ENCODE measurements at places on chromosomes 5 and 9.
A peak's percentile ranks its signal among the peaks of the same experiment; 100 is the strongest.

DNA sequence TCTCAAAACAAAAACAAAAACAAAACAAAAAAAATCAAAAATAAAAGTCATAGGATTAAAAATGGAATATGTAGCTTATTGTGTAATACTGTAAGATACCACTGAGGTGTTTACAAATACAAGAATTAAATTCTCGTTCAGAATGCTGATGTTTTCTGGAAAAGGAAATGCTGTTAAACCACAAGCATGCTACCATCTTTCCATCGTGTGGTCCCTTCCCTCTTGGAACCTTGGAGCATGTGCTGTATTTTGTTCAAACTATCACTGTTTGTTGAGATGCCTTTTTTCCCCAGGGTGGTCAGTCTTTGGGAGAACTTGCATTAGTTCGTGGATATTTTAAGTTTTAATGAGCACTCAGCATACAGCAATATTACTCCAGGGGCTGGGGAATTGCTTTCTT, 39.7 kb downstream of the SUB1 start:
- no peak for DNase-seq

DNA sequence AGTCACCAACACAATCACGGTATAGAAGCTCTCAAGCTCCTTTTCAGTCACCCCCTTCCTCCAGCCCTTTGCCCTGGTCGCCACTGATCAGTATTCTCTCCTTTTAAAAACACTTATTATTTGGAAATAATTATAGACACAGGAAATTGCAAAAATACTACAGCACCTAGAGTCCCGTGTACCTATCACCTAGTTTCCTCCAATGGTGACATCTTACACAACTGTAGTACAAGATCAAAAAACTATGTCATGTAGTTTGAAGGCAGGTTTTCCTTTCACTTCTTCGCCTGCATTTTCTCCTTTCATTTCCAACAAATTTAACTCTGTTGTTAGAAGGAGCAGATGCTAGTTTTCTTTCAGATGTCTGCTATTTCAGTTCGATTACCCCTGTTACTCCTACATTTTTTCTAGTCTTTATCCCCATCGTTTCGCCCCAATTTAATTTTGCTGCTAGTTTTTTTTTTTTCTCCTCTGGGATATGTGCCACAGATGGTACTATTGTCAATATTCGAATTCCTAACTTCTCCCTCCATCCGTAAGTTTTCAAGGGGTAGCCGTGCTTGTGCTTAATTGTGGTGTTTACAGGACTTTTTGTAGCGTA, 612 bp upstream of the ATG10 start:
- no peak for DNase-seq

GRCh38 chr9:20244271-20244670, 378.0 kb downstream of the MLLT3 start:
- DNase-seq, result no peak

DNA sequence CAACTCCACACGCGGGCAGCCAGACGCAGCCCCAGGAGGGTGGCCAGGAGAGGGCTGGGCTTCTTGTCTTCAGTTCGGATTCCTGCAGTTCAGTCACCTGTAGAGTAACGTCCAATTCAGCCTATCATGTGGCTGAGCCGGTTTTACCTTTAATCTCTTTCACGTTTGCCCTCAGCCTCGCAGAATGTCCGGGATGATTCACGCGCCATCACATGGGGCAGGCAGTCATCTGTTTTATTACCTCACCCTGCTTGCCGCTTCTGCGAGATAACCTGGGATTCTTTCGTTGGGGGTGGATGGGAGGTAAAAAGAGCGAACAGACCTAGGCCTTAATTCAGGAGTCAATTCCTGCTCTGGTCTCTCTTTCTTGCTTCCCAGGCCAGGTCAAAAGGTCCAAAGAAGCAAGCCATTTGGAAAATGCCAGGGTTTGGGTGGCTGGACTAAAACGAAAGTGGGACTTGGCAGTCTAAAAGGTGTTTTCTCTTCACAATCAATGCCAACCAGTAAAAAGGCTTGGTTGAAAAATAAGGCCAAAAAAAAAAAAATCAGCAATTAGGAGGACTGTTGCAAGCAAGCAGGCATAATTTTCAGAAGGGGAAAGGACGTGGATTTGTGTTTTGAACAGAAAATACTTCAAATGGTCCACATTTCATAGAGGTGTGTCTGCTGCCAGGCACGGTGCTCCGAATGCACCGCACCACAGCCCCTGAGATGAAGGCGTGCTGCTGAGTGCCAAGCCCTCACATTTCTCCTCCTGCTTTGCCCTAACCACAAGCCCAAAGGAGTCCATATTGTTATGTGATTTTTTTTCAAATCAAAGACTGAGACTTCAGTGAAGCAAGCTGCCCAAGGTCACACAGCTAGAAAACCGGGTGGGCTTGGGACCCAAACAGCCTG, 2.8 kb upstream of the WWC1 start:
- no peak for DNase-seq

GRCh38 chr9:107539427-107540163, 50.0 kb upstream of the KLF4 start:
- DNase-seq, result no peak

DNA sequence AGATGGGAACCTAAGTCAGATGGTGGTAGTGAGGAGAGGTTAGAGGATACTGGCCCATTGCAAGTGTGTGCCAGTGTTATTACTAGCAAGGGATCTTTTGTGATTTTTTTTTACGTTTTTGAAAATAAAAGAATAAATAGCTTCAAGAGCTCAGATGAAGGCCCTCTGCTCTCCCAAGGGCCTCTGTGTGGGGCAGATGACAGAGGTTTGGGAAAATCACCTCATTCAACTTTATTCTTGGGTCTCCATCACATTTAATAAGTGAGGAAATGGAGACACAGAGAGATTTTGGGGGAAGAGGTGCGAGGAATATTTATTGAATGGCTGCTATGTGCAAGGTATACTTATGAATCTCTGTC, 10.1 kb upstream of the TRAF1 start:
- no peak for DNase-seq

DNA sequence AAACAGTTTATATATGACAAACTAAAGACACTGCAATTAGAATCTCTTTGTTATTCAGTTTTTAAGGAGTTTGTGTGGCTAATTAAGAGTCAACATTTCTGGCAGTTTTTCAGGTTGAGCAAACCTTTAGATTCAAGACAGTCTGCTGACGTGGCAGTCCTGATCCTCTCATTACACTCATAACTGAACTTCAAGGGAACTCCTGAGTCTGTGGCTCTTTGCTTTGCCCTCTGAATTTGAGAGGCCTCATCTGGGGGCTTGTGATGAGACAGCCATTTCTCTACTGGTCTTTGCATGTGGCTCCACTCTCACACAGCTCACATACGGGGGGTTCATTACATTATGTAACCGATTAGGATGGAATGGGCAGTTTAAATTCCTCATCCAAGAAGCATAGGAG, 182.9 kb upstream of the MEF2C start:
- DNase-seq, result no peak

GRCh38 chr9:121213136-121213806, 11.6 kb upstream of the RAB14 start:
- DNase-seq, result peak; percentile 5

- DNase-seq, result no peak
Measured at GRCh38 chr5:149037817-149038216, 25.0 kb downstream of the SH3TC2 start.

DNA sequence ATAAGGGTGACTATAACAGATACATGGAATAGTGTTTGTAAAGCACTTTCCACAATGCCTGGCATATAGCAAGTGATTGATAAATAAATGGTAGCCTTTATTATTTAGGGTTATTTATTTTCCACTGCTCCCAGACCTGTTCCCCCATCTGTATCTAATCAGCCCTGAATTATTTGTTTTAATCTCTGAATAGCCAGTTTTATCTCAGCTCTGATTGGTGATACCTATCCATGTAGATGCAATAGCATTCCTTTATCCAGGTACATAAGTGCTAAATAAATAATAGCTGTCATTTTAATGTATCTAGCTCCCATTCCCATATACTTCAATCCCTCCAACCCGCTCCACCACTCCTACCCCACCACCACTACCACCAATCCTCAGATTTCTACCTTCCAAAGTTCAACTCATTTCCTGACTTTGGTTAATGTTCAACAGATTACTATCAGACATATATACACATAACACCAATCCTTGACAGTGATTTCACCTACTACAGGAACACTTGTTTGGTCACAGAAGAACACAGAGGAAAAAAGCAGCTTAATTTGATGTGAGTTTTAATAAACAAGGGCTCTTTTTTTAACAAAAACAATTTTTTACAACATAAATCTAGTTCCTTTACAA, 14.0 kb downstream of the PRKAA1 start:
- no peak for DNase-seq

DNA sequence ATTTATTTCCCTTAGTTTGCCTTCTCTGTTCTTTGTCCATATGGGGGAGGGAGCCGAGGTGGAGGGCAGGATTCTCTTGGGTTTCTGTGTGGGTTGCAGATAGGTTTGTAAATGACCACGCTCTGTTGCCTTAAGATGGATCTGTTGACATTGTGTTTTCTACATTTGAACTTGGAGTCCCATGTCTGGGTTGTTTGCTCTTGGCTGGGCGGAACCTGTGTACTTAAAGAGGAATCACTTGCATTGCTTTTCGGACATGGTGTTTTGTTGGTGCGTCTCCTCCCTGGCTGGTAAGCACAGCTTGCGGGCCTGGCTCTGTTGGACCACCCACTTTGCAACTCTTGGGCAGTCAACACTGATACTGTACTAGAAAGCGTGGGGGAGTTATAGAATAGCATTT, 45.9 kb downstream of the EHMT1 start:
- no peak for DNase-seq

DNA sequence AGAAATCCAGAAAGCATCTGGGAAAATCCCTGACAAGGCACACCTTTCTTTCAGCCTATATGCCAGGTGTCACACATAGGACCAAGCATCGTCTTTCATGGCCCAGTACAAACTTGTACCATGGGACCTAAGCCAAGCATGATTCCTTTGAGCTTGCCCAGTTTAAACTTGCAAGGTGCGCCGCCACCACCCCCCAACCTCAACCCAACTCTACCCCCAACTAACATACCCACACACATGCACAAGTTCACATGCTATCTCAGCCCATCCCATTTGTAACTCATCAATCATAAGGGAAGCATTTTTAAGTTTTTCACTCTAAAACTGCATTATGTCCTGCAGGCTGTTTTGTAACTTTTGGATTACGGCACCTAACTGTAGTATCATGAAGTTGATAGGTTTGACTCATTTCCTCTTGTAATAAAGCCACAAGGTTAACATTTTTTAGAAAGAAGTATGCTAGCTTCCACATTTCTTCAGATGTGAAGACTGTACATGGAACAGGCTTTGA, 145.9 kb upstream of the FST start:
- no peak for DNase-seq

- DNase-seq, result no peak
Measured at GRCh38 chr5:3122216-3122615, 370.7 kb upstream of the IRX2 start.

- no peak for DNase-seq
Measured at GRCh38 chr5:26757941-26758340, 280.4 kb downstream of the CDH9 start.

DNA sequence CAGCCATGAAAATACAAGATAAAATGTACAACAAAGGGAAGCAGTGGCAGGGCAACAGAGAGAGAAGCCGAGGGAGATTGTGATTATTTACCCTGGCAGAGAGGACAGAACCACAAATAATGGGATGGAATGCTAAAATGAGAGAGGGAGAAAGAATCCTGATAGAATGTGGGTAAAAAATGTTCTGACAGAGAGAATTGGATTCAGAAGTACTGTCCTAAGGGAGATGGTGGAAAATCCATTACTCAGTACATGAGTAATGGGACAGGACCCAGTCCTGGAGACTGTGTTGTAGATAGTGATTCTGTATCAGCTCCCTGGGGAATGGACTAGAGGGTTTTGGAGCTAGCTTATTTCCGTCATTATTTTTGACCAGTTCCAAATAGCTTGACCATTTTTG, 831.5 kb downstream of the MAT2B start:
- no peak for DNase-seq

DNA sequence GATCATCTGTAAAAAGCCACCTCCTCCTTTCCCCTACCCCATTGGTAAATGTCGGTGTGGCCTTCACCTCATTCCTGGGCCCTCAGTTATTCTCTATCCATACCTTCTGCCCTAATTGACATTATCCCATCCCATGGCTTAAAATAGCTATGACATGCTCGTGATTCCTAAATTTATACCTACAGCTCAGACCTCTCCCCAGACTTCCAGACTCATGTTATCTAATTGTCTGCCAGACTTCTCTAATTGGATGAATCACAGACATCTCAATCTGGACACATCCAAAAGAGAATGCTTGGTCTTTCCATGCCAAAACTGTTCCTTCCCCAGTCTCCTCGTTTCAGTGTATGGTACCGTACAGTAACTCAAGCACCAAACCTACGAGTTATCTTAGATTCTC, 113.0 kb upstream of the GPR151 start:
- DNase-seq, result no peak

DNA sequence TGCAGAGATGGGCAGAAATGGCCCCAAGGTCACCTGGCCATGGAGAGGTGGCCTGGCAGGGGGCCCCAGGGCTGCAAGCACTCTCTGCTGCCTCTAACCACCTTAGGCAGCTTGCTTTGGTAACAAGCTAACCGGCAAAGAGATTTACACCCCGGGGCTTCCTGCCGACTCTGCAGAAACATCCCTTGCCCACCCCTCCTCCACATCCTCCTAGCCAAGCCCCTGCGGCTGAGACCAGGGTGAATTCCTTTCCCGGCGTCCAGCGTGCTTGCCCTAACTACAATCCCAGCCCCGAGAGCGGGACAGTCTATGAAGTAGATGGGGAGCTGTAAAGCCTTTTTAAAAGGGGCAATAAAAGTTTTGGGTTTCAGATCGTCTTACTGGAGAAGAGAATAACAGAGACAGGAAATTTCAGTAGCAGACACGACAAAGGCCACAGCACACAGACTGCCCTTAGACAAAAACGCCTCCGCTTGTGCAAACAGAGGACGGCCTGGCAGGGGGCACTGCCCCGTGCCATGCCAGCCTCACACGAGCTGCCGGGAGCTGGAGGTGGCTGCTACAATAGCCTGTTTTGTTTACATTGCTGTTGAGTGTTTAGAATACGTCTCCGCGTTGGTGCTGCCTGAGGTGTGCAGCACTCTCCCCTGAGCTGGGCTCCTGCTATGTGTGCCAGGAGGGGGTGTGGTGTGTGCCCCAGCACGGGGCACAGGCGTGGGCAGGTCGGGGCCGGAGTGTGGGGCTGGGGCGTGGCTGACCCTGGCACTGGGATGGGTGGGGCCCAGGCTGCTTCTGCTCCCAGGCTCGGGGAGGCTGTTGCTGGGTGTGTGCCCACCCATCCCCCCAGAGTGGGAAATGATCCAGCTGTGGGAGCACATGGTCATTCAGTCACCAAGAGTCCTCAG, 15.3 kb downstream of the MYMK start:
- DNase-seq, result no peak

Data from stimulated activated CD8-positive, alpha-beta memory T cell treated with anti-CD3 and anti-CD28 coated beads, Interleukin-4, amount 100 ng/mL, for 4 hours (primary cell).